WTC11 (cell line): ENCODE measurements at places on chromosomes 16 and 17. TPM values are rescaled to one million over a fixed set of nuclear protein-coding genes. Genes with fewer than 3 reads are reported as not detected.

DNA sequence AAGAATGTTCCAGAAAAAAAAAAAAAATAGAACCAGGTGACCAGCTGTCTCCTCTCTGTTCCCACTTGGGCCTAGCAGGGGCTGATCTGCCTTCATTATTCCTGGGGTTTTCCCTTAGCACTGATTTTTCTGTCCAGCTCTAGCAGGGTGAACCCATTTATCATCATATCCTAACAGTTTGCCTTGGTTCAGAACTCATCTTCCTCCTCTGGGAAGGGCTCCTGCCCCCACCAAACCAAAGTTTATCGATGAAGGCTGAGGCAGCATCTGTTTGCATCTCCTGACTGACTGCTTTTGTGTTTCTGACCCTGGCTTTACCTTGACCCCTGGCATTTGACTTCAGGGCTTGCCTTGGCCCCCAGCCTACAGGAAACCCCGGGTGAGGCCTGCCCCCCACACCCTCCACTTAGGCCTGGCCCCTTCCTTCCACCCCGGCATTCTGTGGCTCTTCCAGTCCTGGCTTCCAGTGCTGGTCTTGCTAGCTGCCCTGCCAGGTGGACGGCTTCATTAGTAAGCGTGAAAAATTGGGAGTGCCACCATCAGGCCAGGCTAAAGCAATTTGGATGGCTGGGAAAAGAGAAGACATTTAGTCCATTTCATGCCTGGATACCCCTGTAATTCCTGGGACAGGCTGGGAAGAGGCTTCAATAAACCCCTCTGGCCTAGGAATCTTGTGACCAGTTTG is 164.9 kb downstream of the CCDC182 start:
- DNase-seq: no peak
- H3K4me3 ChIP-seq: no peak overlapping the region
- no peak overlapping the region for H3K27ac ChIP-seq
- peaks cover 27% of the 10 kb centered on the region for H3K4me1 ChIP-seq

- peaks cover 44% of the 10 kb centered on the region for H3K4me1 ChIP-seq
- no peaks in the 10 kb centered on the region; the same call in 1 of the 2 replicates for H3K27me3 ChIP-seq
- no peak for DNase-seq
- H3K4me3 ChIP-seq: no peak overlapping the region
Measured at GRCh38 chr17:5921512-5922282, 148.5 kb upstream of the WSCD1 start.

DNA sequence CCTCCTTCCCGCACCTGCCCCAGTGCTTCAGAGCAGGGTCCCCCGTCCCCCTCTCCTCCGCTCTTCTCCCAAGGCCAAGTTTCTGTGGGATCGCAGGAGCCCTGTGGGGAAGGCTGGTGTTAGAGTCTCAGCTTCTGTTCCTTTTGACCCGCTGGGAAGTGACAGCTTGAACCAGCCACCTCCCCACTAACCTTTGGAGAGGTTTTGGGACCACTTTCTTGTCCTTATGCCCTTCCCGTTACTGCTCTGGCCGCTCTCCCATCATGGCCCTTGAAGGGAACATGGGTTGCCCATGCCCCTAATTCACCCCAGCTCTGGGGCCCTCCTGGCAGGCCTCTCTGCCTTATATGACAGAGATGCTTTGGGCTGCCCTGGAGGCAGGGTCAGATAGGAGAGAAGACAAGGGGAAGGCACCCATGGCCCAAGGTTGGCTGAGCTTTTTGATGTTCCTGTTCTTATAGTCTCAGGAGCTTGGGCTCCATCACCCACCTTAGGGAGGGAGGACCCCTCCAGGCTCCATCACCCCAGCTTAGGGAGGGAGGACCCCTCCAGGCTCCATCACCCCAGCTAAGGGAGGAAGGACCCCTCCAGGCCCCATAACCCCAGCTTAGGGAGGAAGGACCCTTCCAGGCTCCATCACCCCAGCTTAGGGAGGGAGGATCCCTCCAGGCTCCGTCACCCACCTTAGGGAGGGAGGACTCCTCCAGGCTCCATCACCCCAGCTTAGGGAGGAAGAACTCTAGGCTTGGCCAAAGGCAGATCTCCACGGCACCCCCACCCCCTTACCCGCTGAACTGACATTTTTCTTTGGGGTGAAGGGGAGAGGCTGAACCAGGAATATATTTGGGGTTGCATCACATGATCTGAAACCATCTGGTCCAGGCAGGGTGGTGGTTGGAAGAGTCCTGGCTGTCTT is 45.0 kb downstream of the NT5M start:
- H3K27me3 ChIP-seq: no peaks in the 10 kb centered on the region
- H3K4me1 ChIP-seq: peaks cover 7% of the 10 kb centered on the region
- no peak for DNase-seq

Gene VASN
- total RNA-seq: 8.0 to 9.1 TPM (median 8.3 TPM) in 3 replicates

DNA sequence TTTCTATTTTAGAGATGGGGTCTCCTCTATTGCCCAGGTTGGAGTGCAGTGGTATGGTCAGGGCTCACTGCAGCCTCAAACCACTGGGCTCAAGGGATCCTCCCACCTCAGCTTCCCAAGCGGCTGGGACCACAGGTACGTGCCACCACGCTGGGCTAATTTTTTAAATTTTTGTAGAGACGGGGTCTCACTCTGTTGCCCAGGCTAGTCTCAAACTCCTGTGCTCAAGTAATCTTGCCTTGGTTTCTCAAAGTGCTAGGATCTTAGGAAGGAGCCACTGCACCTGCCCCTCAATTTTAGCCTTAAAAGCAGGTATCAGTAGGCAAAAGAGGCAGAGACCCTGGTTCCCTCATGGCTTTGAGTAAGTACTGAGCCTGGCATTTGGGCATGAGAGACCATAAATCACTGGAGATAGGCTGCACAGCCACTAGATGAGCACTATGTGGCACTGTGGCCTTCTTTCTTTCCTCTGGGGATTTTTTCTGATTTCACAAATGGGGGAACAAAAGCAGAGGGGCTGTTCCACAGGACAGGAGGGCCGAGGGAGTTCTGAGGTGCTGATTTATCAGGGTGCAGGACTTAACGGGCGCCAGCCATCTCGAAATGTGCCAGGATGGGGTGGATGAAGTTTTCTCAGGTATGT is 82.2 kb downstream of the PLXDC1 start:
- peaks cover 12% of the 10 kb centered on the region for H3K4me1 ChIP-seq
- no peaks in the 10 kb centered on the region for H3K36me3 ChIP-seq
- H3K27ac ChIP-seq: no peak overlapping the region; the same call in 1 of the 2 replicates

Gene CEP295NL
- 0.61 to 0.89 TPM (median 0.89 TPM) in 3 replicates for total RNA-seq

- H3K27me3 ChIP-seq: no peaks in the 10 kb centered on the region
- H3K27ac ChIP-seq: no peak overlapping the region
- H3K4me1 ChIP-seq: peaks cover 6% of the 10 kb centered on the region
- no peak overlapping the region for H3K4me3 ChIP-seq
Measured at GRCh38 chr17:6702567-6703215, 10.5 kb downstream of the SLC13A5 start.

Gene SCARF1
- 3.7 to 5.4 TPM (median 4.9 TPM) in 3 replicates for total RNA-seq

Gene ADAMTS18
- total RNA-seq: 0.17 to 0.94 TPM (median 0.23 TPM) in 3 replicates

DNA sequence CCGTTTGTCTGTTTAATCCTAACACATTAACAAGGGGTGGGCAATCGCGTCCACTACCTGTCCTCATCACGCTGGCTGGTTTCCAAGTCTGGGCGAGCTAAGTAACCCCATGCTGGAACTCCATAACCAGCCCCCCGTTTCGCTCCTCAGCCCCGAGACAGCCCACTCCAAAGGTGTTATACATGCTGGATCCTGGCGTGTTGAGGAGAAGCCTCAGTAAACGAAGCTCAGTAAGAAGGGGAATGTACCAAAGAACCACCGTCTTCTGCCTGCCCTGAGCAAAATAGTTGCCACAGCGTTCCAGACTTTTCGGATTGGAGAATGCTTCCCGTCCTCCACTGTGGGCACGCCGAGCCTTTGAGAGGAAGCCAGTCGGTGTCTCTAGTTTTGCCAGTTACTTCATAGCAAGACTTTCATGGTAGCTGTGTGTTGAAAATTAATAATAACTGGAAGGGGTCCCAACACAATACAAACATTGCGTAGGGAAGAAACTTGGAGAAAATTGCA is 16.1 kb upstream of the C17orf78 start:
- H3K27ac ChIP-seq: peak overlapping the region; percentile 95
- peaks cover 36% of the 10 kb centered on the region for H3K4me1 ChIP-seq
- H3K27me3 ChIP-seq: no peaks in the 10 kb centered on the region

GRCh38 chr17:67602444-67602843 is 115.3 kb upstream of the NOL11 start:
- H3K4me1 ChIP-seq: peaks cover 21% of the 10 kb centered on the region
- DNase-seq: no peak
- H3K27me3 ChIP-seq: no peaks in the 10 kb centered on the region
- peaks cover 10% of the 10 kb centered on the region for H3K36me3 ChIP-seq

Gene RDM1
- total RNA-seq: 4.7 to 6.4 TPM (median 5.2 TPM) in 3 replicates

DNA sequence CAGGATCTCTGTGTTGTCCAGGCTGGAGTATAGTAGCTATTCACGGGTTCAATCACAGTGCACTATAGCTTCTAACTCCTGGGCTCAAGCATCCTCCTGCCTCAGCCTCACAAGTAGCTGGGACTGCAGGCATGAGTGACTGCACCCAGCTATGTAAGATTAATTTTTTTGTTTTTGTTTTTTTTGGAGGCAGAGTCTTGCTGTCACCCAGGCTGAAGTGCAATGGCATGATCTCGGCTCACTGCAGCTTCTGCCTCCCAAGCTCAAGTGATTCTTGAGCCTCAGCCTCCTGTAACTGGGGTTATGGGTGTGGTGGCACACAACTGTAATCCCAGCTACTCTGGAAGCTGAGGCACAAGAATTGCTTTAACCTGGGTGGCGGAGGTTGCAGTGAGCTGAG is 15.8 kb downstream of the PPM1D start:
- no peak overlapping the region for H3K27ac ChIP-seq
- no peak for DNase-seq
- H3K36me3 ChIP-seq: peaks cover 18% of the 10 kb centered on the region
- no peak overlapping the region for H3K4me3 ChIP-seq
- H3K27me3 ChIP-seq: no peaks in the 10 kb centered on the region

DNA sequence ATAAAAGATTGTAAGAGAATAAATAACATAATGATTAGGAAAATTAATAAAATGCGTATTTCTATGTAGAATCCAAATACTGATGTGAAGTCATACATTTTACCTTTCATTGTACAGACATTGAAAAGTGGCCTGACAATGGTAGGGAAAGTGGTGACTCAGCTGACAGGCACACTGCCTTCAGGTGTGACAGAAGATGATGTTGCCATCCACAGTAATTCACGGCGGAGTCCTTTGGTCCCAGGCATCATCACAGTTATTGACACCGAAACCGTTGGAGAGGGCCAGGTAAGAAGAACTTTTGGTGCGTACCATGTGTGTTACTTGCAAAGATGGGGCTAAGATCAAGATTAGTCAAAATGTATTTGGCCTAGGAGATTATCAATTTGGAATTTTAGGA is 232.8 kb downstream of the BCAS3 start:
- H3K36me3 ChIP-seq: no peaks in the 10 kb centered on the region; the same call in 1 of the 2 replicates
- no peak overlapping the region for H3K4me3 ChIP-seq
- H3K27ac ChIP-seq: no peak overlapping the region
- no peaks in the 10 kb centered on the region for H3K27me3 ChIP-seq

DNA sequence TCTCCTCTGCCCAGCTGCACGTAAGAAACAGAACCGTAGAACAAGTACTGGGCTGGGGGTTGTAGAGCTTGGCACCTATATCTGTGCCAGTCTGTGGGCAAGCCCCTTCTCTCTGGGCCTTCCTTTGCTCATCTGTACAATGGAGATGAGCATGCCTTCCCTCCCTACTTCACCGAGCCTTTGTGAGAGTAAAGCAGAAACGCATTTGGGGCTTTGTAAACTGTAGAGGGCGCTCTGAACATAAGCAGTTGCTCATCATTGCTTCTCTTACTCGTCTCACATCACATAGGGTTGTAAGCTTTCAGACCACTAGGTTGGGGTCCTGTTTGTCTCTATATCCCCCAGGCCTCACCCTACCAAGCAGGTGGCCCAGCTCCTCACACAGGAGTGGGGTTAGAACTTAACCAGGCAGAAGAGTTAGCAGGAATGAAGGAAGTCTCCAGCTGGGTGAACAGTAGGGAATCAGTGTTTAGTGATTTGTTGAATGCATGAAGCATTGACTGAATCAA is 15.1 kb downstream of the SAMD14 start:
- no peak overlapping the region for H3K27ac ChIP-seq
- no peaks in the 10 kb centered on the region for H3K36me3 ChIP-seq
- peaks cover 21% of the 10 kb centered on the region for H3K4me1 ChIP-seq
- DNase-seq: peak; percentile 55
- H3K4me3 ChIP-seq: peak overlapping the region; percentile 1; the same call in 1 of the 2 replicates

GRCh38 chr17:67244431-67245072 is 444 bp downstream of the HELZ start:
- H3K27ac ChIP-seq: peak overlapping the region; percentile 74; the same call in 1 of the 2 replicates
- DNase-seq: peak; percentile 23
- H3K4me1 ChIP-seq: peaks cover 30% of the 10 kb centered on the region
- peak overlapping the region; percentile 90 for H3K4me3 ChIP-seq
- no peaks in the 10 kb centered on the region for H3K27me3 ChIP-seq

DNA sequence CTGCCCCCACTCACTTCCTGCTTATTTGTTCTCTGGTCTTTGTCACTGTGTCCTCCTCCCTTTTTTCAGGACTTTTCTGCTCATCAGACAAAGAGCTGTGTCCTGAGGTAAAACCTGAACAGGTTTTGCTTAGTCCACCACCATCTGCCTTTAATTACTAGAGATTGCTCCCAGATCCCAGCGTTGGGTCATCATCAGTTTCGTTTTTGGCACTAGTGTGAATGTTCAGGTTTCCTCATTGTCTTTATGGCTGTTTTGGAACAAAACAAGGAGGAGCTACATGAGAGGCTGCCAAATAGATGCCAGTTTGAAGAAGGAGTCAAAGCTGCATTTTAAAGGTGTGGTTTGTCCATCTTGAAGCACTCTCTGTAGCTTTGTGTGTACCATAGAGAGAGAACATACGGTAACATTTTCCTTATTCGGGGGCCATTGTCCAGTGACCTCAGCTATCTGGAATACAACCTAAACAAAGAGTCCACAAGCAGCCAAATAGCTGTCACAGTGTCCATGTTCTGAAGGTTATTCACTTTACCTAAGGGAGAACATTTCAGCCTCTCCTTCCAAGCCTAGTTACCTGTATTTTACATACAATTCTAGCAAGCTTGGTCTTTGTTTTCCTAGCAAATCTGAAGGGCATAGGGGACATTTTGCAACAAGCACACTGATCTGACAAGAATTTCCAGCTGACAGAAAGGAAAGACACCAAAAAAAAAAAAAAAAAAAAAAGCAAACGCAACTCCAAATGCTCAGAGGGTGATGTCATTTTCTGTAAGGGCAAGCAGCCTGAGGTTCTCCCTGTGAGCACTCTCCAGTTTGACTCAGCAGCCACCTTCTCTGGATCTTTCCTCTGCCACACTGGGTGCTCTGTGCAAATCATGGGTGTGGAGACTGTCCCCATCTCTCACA is 196.1 kb downstream of the NTN1 start:
- H3K27me3 ChIP-seq: no peaks in the 10 kb centered on the region; the same call in 1 of the 2 replicates
- H3K36me3 ChIP-seq: peaks cover 19% of the 10 kb centered on the region
- DNase-seq: no peak
- no peak overlapping the region for H3K27ac ChIP-seq

GRCh38 chr17:46929413-46929812 is 6.5 kb downstream of the GOSR2 start:
- H3K27ac ChIP-seq: no peak overlapping the region
- no peak overlapping the region for H3K4me3 ChIP-seq
- no peaks in the 10 kb centered on the region for H3K27me3 ChIP-seq
- DNase-seq: no peak
- peaks cover 42% of the 10 kb centered on the region for H3K36me3 ChIP-seq

GRCh38 chr17:61136296-61136695 is 263.3 kb upstream of the TBX2 start:
- no peaks in the 10 kb centered on the region for H3K4me1 ChIP-seq
- H3K36me3 ChIP-seq: no peaks in the 10 kb centered on the region
- no peak overlapping the region for H3K4me3 ChIP-seq
- DNase-seq: no peak
- H3K27me3 ChIP-seq: no peaks in the 10 kb centered on the region
